ENCODE measurements at places on chromosomes 11 and 22.

DNA sequence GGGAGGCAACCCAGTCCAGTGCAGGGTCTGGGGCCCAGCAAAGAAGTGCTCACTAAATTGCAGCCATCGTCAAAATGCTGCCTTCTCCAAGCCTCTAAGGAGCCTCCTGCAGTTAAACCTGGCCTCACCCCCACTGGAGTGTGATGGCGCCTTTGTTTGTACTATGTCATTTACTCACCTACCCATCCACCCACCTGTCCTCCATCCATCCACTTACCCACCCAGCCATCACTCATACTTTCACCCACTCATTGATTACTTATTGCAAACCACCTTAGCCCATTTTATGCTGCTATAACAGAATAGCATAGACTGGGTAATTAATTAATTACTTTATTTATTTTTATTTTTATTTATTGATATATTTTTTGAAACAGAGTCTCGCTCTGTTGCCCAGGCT, 28.8 kb upstream of the PPFIA1 start:
- no peak for DNase-seq

- DNase-seq: no peak
Measured at GRCh38 chr11:2769409-2770095, 69.8 kb upstream of the KCNQ1OT1 start.

- no peak for DNase-seq
Measured at GRCh38 chr11:75858613-75859012, 43.6 kb downstream of the UVRAG start.

DNA sequence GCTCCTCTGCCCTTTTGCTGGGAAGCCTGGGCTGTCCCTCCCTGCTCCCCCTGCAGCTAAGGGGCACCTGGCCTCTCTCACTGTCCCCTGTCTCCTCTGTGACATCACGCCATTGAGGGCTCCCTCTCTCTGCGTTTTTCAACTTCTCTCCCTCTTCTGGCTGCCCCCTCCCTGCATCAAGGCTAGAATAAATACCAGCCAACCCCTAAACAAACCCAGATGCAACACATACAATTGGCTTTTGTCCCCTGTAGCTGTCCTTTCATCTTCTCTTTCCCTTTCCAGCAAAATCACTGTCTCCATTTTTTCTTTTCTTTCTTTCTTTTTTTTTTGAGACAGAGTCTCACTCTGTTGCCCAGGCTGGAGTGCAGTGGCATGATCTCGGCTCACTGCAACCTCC, 3.3 kb upstream of the MIEF1 start:
- DNase-seq: no peak

DNA sequence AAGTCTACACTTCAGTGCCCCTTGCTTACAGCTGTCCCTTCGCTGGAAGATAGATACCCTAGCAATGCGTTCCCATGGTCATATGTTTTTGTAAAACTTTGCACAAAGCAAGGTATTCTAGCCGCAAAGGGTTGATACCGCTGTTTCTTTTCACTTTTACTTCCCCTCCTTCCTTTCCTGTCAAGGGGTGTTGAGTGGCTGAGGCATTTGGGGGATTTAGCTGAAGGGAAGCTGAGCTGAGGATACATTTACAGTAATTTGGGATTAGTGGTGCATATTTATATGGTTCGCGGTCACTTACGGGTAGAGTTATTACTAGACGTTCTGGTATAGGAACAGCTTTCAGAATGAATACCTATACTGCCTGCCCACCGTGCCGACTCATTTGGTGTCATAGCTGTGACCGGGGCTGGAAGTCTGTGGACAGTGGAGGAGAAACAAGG, 86.9 kb upstream of the WNT11 start:
- no peak for DNase-seq

- DNase-seq: no peak
Measured at GRCh38 chr22:28896611-28897010, 13.2 kb downstream of the ZNRF3 start.

- no peak for DNase-seq
Measured at GRCh38 chr11:114199051-114199450, 97.1 kb upstream of the NNMT start.

DNA sequence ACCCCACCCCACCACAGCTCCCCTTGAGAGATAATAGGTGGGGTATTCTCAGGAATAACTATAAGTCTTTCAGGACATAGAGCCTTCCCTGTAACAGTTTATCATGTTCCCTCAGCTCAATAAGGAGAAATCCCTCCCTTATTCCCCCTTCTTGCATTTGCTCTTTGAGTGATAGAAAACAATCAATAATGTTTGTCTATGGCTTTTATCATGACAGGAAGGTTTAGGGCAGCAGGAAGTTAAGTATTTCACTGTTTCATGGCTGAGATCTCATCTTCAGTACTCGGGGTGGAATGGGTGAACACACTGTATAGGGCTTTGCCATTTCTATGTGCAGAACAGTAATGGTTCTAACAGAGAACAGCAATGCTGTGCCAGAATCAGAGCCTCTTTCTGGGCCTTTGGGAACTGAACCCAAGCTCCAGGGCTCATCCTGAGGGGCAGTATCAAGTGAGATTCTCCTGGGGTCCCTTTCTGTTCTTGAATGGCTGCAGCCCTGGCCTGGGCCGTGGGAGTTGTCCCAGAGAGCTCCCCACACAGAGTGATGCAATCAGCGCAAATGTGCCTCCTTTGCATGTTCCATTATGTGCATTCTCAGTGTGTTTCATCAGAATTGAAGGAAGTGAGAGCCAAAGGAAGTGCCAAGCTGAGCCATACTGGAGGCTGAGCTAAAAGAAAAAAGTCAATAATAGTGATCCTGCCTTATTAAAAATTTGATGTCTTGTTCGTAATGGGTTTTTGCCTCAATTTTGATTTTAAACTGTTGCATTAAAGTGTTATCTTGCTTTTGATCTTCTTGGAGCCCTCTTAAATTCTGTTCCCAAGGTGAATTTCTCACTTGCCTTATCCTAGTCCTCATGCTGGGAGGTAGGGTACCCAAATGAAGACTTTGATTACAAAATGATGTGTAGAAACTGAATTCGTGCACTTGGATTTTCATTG, 2.9 kb upstream of the CYP2R1 start:
- no peak for DNase-seq

DNA sequence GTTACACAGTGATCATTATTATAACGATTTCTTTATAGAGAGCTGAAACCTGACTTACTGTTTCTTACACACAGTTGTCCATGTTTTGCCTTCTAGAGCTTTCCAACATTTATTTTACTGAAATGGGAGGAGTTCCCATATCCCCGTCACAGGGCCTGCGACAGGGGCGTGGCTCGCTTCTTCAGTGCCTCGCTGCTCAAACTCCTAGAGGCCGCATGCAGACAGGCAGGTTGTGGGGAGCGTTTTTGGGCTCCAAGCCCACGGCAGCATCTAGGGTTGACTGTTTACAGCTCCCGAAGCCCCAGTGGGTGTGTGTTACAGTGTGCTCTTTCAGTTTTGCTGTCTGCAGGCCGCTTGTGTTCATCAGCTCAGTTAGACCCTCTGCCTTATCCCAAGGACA, 12.7 kb upstream of the AMOTL1 start:
- DNase-seq: no peak

GRCh38 chr11:78833237-78833636, 258.6 kb upstream of the NARS2 start:
- DNase-seq: no peak

DNA sequence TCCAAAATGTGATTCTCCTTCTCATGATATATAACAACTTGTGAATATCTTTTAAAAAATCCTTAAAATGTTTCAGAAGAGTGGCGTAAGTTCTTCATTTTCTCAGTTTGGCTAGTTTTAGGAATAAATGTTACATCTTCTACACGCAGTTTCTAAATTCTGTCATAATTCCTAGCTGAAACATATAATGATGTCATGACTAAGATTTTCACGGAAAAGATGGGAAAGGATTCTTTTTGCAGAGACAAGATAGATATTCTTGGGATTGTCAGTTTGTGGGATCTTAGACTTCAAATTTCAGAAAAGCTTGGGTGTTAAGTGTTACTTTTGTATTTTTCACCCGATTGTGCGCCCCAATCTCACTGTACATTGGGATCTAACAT, 1.7 kb downstream of the EED start:
- DNase-seq: no peak

GRCh38 chr11:26944866-26945664, 48.8 kb upstream of the FIBIN start:
- no peak for DNase-seq

DNA sequence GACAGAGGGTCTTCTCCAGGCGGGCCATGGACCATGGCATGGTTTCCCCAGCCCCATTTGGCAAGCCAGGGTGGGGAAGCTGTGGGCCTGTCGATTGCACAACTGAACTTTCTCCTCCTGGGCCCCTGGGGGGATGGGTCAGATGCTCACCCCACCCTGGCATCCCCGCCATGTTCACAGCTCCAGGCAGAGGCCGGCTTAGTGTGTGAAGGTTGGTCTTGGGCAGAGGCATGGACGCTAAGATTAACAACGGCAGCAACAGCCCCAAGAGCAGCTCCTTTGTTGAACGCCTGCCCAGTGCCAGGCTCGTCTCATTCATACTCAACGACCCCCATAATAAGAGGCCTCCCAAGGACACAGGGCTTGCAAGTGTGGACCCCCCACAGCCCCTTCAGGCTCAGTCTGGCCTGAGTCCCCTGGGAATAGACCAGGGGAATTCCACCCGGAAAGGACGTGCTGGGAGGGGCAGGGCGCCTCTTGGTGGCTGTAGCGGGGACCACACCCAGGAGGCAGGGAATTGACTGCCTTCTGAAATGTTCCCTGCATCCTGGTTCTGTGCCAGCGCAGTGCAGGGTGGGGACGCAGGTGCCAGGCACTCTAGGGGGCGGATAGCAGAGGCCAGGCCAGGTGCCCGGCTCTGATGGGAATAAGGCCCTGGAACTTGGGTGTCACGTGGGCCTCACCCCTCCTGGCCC, 8.3 kb downstream of the TSPO start:
- no peak for DNase-seq

DNA sequence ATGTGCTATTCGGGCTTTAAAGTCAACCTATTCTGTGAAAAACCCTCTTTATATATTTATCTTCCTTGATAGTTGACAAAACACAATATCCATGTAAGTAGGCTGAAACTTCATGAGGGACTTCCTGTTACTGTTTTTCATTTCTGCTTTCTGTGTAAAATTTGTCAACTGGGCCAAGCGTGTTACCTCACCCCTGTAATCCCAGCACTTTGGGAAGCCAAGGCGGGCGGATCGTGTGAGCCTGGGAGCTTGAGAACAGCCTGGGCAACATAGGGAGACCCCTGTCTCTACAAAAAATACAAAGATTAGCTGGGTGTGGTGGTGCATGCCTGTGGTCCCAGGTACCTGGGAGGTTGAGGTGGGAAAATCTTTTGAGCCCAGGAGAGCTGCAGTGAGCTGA, 66.5 kb upstream of the SLC25A18 start:
- DNase-seq: no peak

DNA sequence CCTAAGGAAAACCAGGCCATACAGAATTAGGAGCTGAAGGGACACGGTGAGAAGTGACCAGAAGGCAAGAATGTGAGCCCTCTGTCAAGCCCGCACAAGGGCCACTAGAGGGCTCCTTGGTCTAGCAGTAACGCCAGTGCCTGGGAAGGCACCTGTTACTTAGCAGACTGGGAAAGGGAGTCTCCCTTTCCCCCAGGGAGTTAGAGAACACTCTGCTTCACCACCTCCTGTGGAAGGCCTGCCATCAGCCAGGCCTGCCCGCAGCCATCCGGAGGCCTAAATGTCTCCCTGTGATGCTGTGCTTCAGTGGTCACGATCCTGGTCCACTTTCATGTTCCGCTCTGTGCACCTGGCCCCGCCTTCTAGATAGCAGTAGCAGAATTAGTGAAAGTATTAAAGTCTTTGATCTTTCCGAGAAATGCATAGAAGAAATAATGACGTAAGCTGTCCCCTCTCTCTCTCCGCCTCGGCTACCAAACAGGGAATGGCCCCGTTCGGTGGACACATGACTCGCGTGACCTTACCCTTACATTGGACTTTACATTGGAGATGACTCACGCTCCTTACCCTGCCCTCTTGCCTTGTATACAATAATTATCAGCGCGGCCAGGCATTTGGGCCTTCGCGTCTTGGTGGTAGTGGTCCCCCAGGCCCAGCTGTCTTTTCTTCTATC, 10.7 kb upstream of the GSTP1 start:
- no peak for DNase-seq

GRCh38 chr22:49702068-49702397, 125.6 kb downstream of the BRD1 start:
- no peak for DNase-seq

- DNase-seq: no peak
Measured at GRCh38 chr11:119473226-119473625, 50.3 kb upstream of the THY1 start.

DNA sequence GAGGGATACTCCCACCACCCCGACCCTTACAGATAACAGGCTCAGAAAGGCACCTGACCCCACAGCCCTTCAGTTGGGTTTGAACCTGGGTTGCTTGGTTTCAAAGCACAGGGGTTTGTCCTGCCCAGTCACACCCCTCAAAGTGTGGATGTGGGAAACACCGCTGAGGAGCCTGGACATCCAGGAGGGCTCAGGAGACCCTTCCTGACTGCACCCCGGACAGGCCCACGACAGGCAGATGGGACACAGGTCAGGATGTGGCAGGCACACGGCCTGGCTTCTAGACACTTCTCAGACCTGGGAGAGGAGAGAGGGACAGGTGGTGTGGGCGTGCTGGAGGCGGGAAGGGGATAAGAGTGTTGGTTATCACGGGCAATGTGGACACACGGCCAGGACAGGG, 932.3 kb downstream of the BRD1 start:
- DNase-seq: no peak

DNA sequence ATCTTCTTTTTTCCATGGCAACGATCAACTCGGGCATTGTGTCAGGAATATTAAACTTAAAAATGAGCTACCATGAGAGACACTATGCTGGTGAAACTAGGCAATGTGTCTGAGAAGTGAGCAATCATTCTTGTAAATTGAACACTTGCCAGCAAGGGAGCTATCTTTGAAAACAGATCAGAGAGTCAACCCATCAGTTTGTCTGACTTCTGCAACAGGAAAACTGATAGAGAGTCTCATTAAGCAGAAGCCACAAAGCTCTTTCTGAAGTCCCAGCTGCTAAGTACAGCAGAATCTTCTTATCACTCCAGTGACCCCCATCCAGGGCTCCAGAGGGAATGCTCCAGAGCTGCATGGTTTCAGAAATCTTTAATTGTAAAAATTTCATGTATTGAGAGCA, 114.7 kb downstream of the MSANTD4 start:
- no peak for DNase-seq

- DNase-seq: no peak
Measured at GRCh38 chr22:17090550-17090949, 5.8 kb downstream of the IL17RA start.

DNA sequence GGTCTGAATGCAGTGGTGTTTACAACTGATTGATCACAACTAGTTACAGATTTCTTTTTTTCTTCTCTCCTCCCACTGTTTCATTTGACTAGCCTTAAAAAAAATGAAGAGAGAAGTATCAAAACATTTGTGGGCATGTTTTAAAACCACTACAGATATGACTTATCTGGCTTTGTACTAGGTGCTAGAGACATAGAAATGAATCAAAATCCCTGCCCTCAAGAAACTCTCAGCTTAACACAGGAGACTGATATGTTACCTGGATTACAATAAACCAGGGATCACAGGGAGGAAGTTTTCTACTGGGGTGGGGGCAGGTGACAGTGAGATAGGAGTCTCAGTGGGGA, 25.2 kb upstream of the CTR9 start:
- no peak for DNase-seq

Data from T1000 (cell line).